ENCODE measurements at places on chromosomes 2 and 18.

GRCh38 chr18:24019641-24020331 is 5.2 kb downstream of the TTC39C start:
- no peak for DNase-seq

- no peak for DNase-seq
These were observed 31.2 kb downstream of the VWA3B start for GRCh38 chr2:98118161-98118560.

- no peak for DNase-seq
These were observed 168.2 kb downstream of the TWIST2 start for GRCh38 chr2:239015901-239016675.

- no peak for DNase-seq
These were observed 16.1 kb downstream of the MAPRE3 start for GRCh38 chr2:26986576-26986975.

- no peak for DNase-seq
These were observed 110.6 kb downstream of the NRP2 start for GRCh38 chr2:205792908-205793307.

GRCh38 chr2:16900405-16901025 is 234.9 kb upstream of the CYRIA start:
- DNase-seq: no peak

DNA sequence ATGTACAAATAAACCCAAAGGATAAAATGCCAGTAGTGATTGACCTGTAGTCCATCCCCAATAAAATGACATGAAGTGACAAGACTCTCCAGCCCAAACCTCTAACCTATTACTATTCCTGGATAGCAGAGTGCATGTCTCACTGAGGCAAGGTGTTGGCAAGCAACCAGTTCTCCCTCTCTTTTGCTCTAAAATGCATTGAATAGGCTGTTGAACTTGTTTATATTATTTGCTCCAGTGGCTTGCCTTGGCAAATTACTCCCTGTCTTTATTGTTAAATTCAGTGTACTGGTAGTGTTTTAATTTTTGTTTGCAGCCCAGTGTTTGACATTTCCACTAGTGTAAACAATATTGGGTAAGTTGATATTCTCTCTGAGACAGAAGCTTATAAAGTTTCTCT is 70.5 kb downstream of the CSRNP3 start:
- no peak for DNase-seq

DNA sequence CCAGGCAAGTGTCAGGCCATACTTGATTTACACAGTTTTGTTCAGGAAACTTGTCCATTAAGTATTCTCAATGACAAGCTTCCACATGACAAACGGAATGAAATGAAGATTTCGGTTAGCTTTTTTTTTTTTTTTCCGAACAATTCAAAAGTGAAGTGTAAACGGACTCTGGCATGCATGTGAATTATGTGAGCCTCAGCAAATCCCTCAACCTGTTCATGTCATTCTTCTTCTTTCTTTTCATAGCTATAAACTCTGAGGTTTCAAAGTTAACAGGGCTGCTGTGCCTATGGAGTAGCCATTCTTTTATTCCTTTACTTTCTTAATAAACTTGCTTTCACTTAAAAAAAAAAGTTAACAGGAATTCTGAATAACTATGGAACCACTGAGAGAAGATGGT is 110.3 kb downstream of the NOL10 start:
- DNase-seq: no peak

GRCh38 chr2:160343404-160343803 is 143.3 kb upstream of the ITGB6 start:
- DNase-seq: no peak

DNA sequence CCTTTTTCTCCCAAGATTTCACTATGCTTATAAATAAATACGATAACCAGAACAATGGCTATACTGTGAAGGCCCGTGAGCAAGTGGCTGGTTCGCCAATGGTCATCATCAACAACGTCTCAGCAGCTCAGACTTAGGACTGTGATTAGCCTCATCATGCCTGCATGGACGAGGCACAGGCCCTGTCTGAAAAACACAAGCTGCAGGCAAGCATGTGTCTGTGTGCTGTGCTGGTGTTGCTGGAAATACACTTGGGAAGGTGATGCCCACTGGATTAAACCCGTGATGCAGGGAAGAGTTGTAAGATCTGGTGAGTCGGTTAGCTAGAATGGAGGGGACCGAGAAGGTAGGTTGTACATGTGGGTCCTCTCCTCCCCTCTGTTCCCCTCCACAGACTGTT is 111.5 kb upstream of the EPC2 start:
- DNase-seq: no peak

DNA sequence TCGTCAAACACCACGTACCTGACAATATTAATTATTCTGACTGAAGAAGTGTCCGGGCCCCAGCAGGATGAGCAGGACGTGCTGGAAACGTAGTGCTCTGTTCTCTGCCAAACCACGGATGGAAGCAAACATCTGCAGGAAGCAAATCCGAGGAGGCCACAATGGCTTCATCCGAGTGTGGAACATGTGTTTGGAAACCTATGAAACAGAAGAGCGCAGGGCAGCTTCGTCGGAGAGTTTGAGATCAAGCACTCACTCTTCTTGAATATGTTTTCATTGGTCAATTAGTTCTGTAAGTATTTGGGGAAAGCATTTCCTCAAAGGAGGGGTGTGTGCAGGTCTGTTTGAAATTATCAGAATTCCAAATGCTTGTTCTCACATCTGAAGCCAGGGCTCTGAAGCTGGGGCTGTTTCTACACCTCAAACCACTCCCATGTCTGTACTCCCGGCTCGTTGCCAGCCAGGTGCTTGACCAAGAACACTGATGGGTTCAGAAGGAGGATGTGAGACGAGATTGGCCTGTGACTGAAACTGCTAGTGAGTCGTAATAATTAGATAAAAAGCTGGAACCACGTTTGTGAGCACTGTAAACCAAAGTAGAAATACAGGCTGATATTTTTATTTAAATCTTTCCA is 356.6 kb upstream of the SALL3 start:
- DNase-seq: no peak

DNA sequence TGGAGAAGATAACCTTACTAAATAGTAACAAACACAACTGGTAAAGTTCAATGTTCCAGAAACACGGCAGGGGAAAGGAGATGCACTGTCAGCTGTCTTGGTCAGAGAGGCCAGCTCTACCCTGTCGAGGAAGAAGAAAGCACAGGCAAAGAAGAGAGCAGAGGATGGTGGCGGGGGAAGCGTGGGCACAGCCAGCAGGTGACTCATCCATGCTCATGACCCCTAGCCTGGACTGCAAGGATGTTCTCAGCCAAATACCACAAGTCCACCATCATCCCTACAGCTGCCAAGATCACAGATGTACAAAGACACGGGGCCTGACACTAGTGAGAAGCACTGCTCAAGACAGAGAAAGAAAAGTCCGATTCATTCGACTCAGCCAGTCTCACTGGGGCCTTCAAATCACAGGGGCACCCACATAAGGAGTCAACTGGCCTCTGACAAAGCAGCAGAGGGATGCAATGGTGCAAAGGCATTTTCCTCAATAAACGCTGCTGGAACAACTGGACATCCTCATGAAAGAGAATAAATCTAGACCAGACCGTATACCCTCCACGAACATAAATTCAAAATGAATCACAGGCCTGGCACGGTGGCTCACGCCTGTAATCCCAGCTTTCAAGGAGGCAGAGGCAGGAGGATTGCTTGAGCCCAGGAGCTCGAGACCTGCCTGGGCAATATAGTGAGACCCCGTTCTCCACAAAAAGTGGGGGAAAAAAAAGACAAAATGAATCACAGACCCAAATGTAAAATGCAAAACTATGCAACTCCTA is 5.6 kb downstream of the DTYMK start:
- peak; percentile 88 for DNase-seq

DNA sequence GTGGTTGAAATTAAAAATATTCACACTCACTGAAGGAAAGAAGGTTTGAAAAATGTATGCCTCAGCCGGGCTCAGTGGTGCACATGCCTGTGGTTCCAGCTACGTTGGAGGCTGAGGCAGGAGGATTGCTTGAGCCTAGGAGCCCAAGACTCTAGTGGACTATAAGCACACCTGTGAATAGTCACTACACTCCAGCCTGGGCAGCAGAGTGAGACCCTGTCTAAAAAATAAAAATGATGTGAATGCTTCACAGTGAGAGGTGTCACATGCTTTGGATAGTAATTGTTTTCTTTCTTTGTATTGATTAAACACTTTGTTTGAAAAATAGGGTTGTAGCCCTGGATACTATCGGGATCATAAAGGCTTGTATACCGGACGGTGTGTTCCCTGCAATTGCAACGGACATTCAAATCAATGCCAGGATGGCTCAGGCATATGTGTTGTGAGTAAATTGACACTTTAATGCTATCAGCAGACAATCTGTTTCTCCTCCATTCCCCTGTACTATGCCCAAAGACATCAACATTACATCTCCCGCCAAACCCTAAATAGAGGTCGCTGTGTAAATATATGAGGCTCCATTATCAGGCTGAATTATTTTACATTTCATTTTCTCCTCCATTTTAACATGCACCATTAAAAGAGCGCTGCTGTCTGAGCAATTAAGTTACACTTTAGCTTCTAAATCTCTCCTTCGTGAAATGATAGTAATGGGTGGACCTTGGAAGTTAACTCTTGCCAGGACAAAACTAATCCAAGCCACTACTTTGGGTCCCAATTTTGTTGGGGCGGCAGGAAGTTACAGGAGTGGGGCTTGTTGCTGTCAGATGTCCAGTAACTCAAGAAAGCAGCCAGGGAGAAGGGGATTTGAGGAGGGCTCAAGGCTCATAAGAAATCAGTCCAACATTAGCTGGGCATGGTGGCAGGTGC is 138.3 kb upstream of the TTC39C start:
- no peak for DNase-seq

- no peak for DNase-seq
These were observed 242.4 kb upstream of the SALL3 start for GRCh38 chr18:78737006-78737915.

GRCh38 chr18:27707201-27707600 is 469.7 kb downstream of the CDH2 start:
- no peak for DNase-seq

DNA sequence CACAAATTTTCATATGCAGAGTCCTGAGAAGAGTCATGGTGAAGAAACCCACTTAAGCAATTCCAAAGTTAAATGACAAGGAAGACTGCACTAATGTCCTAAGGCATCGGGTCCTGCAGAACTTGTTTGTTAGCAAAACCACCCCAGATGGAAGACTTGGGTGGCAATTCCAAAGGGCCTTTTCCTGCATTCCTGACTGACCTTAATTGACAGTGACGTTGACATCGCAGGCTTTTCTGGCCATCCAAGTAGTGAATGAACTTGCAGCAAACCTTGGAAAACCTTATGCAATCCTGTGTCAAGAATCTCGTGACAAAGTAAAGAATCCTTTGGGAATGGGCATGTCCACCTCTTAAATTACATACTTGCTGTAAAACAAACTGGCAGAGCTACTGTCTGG is 112.5 kb upstream of the SH3BP4 start:
- DNase-seq: peak; percentile 32

GRCh38 chr2:237909801-237910475 is 50.5 kb downstream of the RAMP1 start:
- no peak for DNase-seq

DNA sequence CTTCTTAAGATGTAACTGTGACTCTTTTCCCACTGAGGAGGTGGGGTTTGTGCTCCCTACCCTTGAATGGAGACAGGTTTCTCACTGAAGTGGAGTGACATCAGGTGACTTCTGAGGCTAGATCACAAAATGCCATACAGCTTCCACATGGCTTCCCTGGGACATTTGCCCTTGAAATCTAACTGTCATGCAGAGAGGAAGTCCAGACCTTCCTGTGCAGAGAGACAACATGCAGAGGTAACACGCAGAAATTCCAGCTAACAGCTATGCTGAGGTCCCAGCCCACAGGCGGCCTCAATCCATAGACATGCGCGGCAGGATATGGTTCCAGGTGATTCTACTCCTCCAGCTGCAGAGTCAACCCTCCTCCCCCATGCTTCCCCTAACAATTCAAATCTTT is 119.0 kb downstream of the TRIB2 start:
- DNase-seq: no peak

- no peak for DNase-seq
These were observed 148.6 kb downstream of the ROCK1 start for GRCh38 chr18:20963027-20963426.

- peak; percentile 38 for DNase-seq
These were observed 311.3 kb upstream of the NT5C1B start for GRCh38 chr2:18900691-18901141.

DNA sequence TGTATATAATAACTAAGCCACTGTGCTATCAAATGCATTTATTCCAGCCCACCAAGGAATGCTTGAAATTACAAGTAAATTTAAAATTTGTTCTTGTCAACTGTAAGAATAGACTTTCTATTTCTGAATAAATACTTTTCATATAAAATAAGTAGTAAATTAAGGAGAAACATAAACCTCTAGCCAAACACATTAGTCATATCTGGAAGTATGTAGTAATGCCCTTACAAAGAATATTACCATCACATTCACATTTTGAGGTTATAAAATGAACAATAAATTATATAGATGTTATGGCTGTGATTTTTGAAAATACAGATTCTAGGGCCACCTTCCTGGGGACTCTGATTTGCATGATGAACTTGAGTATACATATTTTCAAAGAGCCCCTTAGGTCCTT is 54.7 kb downstream of the SERPINB7 start:
- DNase-seq: no peak

DNA sequence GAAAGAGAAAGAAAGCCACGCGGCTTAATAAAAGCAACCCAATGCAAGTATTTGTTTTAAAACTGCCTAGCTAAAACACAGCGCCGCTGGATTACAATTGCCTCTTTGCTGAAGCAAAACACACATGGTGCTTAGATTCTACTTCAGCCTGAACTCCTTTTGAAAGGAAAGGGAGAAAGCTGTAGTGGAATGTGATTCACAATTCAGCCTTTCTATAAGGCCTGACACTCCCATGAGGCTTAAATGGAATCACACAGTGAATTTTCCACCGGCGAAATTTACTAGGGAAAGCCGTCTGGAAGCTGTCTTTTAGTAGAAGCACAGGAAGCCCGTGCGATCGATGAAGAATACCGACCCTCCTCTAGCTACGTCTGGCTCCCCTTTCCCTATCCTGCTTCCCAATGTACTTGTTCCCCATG is 348.0 kb downstream of the DLGAP1 start:
- DNase-seq: no peak

GRCh38 chr2:101820519-101820918 is 123.0 kb downstream of the MAP4K4 start:
- peak; percentile 14 for DNase-seq

GRCh38 chr2:179605341-179605740 is 256.1 kb downstream of the ZNF385B start:
- DNase-seq: no peak

DNA sequence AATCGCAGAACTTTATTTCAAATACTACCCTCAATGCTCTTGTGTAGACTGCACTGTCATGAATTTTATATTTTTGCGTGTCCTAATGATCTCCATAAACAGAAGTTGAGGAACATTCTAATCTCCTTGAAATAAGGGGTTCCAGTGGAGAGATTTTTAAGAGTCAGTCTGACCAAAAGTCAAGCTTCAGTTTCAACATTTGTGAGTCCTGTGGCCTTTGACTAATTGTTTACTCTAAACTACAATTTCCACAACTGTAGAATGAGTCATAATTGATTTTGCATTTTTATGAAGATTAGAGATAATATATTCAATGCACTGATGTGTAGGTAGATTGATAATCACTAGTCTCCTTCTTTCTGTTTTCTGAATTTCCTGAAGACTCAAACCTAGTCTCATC is 720.3 kb upstream of the ID2 start:
- no peak for DNase-seq

Data from kidney glomerular epithelial cell (primary cell).